ENCODE measurements at places on chromosomes 2 and 18. TPM values are rescaled to one million over a fixed set of nuclear protein-coding genes. Genes with fewer than 3 reads are reported as not detected.

The LRRC30 gene
- not detected for total RNA-seq

The ZEB2 gene
- total RNA-seq, result 312 TPM

The ANO7 gene
- total RNA-seq, result not detected

The GALNT3 gene
- 5.5 TPM for total RNA-seq

The NEB gene
- total RNA-seq, result 4.4 TPM

The EVX2 gene
- total RNA-seq, result 0.16 TPM

The GNAL gene
- 14.1 TPM for total RNA-seq

The SPR gene
- total RNA-seq, result 37.1 TPM

The TTLL4 gene
- 14.3 TPM for total RNA-seq

The OBSL1 gene
- 37.5 TPM for total RNA-seq

The CTNNA2 gene
- not detected for total RNA-seq

The LRATD1 gene
- 1.5 TPM for total RNA-seq

The ASXL3 gene
- total RNA-seq, result 0.44 TPM

The TBC1D8 gene
- total RNA-seq, result 119 TPM

The CNDP1 gene
- not detected for total RNA-seq

The AP1S3 gene
- total RNA-seq, result 9.3 TPM

The ABCG8 gene
- total RNA-seq, result 0.19 TPM

The CPLX4 gene
- total RNA-seq, result not detected

The SLC19A3 gene
- total RNA-seq, result 521 TPM
